Renal pelvis (tissue), 12 donors: ENCODE measurements at places on chromosomes 3 and 15. TPM values are rescaled to one million over a fixed set of nuclear protein-coding genes. Genes with fewer than 3 reads are reported as not detected.

The STRA6 gene
- polyA plus RNA-seq: 27.0 TPM

The CLDN16 gene
- 29.3 TPM for polyA plus RNA-seq

The C3orf52 gene
- 6.8 TPM for polyA plus RNA-seq

The RETNLB gene
- polyA plus RNA-seq: not detected

The SACM1L gene
- 73.7 TPM for polyA plus RNA-seq

The MAGI1 gene
- polyA plus RNA-seq: 33.4 TPM

The PRSS50 gene
- 5.1 TPM for polyA plus RNA-seq

The NRG4 gene
- polyA plus RNA-seq: 8.3 TPM
